ENCODE measurements at places on chromosomes 1 and 21.
A peak's percentile ranks its signal among the peaks of the same experiment; 100 is the strongest.

DNA sequence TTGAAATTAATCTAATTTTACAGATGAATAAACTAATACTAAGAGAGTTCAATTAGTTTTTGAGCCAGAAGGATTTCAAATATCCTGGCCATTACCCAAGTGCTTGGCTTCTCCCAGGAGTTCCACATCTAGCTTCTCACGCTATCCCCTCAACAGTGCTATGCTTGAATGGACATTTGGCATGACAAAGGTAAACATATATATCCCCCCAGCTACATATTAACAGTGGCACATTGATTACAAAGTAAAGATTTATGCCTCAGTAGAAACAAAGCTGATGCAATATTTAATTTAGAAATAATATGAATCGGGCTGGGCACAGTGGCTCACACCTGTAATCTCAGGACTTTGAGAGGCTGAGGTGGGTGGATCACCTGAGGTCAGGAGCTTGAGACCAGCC, 434.6 kb upstream of the PRMT6 start:
- peak; percentile 19 for DNase-seq

DNA sequence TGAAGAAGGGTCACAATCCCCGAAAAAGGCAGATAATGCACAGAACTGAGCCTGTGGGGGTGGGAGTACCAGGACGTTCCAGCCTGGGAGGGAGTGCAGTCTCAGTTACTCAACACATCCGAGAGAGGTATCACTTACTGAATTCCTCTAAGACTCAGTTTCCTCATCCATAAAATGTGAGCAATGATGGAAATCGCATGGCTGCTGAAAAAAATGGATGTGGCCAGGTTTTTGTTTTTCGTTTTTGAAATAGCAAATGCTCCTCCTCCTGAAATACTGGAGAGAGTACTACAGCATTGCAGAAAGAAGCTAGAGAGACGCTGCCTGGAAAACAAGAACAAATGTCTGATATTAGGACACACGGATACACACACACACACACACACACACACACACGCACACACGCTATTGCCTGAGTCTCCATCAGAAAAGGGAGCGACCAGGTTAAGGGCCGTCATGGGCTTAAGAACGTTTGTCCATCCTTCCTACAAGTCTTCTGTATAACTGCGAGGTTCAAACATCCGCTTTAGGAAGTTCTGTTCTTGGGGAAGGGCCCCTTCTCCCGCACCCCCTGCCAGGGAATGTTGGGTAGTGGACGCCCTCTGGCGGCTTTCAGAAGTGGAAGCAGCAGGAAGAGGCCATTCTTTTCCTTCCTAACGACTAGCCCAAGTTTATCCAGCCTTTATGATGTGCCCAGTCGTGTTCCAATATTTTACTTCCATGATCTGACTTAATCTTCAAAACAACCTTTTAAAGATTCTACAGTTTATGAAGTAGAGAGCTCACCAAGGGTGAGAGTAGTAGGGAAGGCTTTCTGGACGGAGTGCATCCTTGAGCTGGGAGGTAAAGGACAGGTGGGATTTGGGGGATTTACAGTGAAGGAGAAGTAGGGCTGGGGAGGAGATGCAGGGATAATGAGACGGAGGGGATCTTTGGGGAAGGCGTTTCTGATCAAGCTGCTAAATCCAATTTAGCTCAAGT, 699 bp upstream of the NES start:
- peak; percentile 65 for DNase-seq

DNA sequence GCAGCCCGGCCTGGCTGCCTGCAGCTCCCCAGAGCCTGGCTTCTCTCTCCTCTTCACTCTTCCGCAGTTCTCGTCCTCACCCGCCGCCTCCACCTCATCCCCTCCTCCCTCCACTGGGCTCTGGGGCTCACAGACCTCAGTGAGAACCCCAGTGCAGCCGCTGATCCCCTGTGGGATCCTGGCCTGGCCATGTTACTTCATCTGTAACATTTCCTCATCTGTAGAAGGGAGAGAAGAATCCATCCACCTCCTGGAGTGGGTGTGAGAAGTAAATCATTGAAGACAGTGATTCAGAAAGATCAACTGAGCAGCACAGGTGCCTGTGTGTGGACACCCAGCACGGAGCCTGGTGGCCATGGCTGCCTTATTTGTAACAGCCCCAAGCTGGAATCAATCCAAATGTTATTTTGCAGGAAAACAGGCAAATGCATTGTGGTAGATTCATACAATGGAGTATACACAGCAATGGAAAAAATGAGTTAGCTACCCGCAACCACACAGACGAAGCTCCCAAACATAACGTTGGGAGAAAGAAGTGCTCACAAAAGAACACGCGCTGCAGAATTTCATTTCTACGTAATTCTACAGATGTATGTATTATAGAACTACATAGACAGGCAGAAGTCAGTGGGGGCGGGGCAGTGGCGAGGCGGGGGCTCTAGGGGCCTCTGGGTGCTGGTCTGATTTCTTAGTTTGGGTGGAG, 8.7 kb downstream of the LAPTM5 start:
- DNase-seq = peak; percentile 73

DNA sequence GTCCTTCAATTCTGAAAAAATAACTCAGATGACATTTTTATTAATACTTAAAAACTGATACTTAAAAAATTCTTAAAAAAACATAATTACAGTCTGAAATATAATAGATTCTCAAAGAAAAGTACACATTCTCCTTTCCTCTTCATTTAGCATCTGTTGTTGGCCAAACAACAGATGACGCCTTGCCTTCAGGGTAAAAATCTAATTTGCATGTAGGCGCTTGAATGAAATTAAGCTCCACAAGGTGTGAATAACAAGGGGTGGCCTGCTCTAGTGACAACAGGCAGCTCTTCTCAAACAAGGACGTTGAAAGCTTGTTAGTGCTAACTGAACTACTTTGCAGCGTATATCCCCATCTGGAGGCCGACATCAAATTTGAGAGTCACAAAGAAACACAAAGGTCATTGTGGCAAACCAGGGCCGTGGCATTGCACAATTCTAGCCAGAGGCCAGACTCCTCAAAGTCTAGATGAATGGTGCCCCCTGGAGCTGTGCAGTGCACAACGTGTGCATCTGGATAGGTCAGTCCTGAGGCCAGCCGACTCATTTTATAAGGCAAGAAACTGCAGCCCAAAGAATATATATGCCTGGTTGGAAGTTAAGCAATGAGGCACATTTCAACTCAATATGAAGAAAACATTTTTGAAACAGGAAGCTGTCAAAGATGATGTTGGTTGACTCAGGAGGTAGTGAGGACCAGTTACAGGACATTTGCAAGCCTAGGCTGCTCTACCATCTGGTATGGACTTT, 459.2 kb upstream of the RUNX1 start:
- peak; percentile 21 for DNase-seq

DNA sequence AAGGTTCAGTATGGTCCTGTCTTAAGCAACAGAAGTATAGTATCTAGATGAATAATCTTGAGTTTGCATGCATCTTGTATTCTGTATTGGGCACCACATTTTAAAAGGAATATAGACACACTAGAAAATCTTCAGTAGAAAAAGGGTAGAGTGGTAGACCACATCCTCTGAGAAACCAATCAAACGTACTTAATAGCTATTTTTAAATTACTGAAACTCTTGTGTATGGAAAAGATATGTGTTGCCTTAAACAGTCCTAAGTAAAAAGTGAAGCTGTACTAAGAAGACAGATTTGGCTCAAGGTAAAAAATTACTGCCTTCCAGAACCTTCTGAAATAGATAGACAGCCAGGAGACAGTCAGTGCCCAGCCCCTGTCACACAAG, 3.1 kb downstream of the CTXND2 start:
- DNase-seq = no peak

DNA sequence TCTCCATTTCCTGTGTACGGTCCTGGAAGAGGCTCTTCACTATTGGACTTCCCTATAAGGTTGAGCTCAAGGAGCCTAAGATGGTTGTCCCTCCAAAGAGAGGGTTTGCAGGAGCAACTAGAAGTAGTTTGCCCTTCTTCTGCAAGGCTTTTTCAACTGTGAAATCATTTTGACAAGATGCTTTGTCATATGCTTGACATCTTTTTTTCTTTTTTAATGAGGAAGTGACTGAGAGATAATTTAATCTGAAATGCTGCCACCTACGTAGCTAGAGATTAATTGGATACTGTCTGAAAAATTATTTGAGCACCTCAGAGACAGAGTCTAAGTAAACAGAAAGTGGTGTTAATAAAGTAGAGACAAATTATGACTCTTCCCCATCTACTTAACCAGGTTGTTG, 97.0 kb downstream of the CHRM3 start:
- DNase-seq = no peak

- no peak for DNase-seq
Measured at GRCh38 chr1:225341642-225342041, 86.2 kb downstream of the LBR start.

GRCh38 chr1:25782608-25783201, 17.3 kb upstream of the SELENON start:
- no peak for DNase-seq

DNA sequence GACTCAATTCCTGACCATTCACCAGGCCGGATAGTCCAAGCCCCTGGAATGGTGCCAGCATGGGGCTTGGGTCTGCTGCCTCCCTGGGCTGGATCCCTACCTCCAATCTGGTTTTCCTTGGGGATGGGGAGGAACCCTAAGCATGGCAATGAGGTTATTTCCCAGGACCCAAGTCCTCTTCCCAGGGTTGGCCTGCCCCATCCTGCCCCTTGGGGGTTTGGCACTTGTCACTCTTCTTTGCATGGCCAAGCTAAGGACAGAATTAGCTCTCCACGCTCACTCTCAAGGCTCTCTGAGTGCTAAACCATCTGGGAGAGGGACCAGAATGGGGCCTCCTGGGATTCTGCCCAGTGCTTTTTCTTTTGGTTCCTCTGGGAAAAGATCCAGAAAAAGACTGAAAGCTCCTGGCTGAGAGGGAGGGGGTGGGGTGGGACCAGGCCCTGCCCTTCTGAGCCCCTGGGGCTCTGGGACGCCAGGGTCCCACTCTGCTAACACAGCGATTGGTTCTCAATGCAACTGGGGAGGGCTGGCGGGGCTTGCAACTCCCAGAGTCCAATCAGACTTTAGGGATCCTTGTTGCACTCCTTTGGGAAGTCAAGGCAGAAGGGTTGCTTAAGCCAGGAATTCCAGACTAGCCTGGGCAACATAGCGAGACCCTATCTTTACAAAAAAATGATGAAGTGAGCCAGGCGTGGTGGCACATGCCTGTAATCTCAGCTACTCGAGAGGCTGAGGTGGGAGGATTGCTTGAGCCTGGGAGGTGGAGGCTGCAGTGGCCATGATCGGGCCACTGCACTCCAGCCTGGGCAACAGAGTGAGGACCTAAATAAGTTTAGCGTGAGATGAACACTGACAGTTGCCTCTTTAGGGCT, 52.7 kb downstream of the DHRS3 start:
- no peak for DNase-seq

- DNase-seq = no peak
Measured at GRCh38 chr1:43447891-43448708, 5.6 kb downstream of the HYI start.

DNA sequence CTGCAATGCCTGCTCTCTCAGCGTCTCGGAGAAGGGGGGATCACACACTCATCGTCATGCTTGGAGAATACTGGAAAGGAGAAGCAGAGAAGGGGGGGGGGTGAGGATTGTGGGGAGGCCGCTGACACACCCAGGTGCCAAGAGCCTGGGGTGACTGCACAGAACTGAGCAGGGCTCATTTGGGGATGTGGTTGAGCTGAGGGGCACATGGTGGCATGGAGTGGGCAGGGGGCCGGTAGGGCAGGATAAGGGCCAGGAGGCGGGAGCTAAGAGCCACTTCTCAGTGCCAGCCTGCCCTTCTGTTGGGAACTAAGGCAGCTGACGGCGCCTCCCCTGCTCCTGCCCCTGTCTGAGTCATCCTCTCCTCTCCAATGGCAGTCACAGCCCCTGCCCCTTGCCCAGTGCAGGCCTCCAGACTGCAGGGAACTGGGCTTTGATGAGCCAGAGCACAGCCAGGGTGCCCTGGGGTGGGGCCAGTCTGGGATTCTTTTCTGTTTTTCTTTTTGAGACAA, 27.2 kb downstream of the MRPL37 start:
- DNase-seq = peak; percentile 88

- peak; percentile 88 for DNase-seq
Measured at GRCh38 chr1:169326956-169327268, 40.7 kb downstream of the NME7 start.

DNA sequence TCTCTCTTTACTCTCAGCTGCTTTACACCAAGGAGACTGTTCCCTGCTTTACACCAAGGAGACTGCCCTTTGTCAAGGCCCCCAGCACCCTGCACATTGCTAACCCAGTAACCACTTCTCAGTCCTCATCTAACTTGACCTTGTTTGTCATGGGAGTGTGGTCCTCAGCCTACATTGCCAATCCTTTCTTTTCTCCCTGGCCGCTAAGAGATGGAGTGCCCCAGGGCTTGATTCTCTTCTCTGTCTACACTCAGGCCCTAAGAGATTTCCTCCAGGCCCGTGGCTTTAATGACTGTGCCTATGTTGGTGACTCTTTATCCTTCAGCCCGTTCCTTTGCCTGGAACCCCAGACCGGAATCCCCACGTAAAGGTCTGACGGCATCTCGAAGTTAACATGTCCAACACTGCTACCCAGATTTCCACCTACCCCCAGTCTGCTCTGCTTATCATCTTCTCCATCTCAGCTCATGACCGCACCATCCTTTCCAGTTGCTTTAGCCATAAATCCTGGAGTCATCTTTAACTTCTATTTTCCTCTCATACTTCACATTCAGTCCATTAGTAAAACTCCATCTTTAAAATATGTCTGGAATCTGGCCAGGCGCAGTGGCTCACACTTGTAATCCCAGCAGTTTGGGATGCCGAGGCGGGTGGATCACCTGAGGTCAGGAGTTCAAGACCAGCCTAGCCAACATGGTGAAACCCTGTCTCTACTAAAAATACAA, 9.5 kb upstream of the SEMA4A start:
- DNase-seq = no peak

DNA sequence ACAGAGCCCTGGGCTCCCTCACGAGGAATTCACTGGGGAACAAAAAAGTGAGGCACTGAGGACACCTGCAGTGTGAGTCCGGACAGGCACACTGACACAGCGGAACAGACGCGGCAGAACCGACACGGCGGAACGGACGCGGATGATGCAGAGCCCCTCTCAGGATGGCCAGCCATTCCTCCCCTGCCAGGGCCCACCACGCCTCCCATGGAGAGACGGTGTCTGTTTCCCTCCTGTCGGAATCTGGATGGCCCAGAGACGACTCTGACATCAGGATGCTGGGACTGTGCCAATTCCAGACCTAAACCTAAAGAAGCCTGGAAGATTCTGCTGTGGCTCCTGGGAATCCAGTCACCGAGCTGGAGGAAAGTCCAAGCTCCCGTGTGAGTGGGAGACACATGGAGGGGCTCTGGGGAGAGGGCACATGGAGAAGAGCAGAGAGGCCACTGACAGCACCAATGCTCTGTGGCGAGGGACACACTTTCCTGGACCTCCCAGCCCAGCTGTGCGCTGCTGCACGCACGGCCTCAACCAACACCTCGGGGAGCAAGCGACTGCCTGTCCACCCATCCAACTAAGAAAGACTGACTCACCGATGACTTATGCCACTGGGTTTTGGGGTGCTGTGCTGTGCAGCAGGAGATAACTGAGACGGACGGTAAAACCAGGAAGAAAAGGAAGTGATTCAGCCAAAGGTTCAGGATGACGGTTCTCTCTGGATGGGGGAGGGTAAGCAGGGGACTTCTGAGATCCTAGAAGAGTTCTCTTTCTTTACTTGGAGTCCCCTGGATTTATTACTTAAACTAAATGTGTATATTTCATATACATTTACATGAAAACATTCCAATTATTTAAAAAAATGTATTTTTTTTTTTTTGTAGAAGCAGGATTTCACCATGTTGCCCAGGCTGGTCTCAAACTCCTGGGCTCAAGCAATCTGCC, 23.3 kb downstream of the ZBTB17 start:
- peak; percentile 88 for DNase-seq
